ENCODE measurements at places on chromosomes 4 and X. TPM values are rescaled to one million over a fixed set of nuclear protein-coding genes. Genes with fewer than 3 reads are reported as not detected.

GLOD5 gene
- polyA plus RNA-seq = not detected

DNA sequence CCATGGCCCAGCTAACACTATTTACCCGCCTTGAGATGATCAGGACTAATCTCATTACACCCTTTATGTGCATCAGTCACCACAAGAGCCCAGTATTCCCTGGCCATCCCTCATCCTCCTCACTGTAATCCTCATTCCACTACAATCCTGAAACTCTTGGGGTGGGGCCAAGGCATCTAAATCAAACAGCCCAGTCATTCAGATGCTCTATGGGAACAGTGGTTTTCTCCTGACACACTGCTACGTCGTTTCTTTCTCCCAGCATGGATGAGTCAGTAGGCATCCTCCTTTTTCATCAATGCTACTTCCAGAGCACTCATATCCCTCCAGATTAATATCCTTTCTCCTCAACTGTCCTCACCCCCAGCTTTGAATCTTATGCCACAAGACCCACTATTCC is 5.6 kb downstream of the SDAD1 start:
- no peak for DNase-seq

MTNR1A gene
- polyA plus RNA-seq = not detected

DNA sequence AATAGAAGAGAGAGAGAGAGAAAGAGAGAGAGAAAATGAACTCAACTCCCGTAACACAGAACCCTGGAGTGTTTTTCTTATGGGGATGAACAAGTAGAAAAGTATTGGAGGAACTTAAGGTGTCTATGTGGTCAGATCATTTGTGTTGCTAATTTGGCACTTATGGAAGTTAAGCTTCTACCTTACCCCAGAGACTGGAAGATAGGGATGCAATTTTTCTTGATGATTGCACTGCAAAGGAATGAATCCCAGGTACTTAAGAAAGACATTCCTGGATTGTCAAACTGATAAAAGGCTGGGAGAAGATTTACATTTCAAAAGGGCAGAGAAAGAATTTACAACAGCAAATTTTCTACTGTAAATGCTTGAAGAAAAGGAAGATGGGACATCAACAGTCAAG is 57.2 kb downstream of the MAP9 start:
- DNase-seq = no peak

MAGEA11 gene
- polyA plus RNA-seq = not detected

DNA sequence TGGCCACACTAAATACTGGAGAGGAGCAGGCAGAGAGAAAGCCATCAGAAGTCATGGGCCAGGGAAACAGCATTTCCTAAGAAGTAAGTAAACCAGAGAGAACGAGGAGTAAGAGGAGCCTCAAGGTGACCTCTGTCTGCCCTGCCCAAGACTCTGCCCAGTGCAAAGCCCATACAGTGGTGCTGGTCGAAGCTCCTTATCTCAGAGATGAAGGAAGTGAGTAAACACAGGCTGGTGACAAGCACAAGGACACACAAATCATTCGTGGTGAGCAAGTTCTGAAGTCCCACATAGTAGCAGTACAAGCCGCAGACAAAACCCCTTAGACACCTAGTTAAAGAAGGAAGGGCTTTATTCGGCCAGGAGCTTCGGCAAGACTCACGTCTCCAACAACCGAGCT is 62.7 kb downstream of the DCTD start:
- DNase-seq = no peak

- no peak for DNase-seq
These were observed 239.7 kb downstream of the CFAP47 start for GRCh38 chrX:36159254-36159653.

TNIP3 gene
- 0.55 TPM for polyA plus RNA-seq

- no peak for DNase-seq
These were observed 46.7 kb downstream of the C4orf46 start for GRCh38 chr4:158624889-158625478.

ITIH6 gene
- polyA plus RNA-seq = not detected

APLN gene
- not detected for polyA plus RNA-seq

PFKFB1 gene
- polyA plus RNA-seq = not detected

TMEM271 gene
- polyA plus RNA-seq = not detected

RNF4 gene
- 68.0 TPM for polyA plus RNA-seq

DNA sequence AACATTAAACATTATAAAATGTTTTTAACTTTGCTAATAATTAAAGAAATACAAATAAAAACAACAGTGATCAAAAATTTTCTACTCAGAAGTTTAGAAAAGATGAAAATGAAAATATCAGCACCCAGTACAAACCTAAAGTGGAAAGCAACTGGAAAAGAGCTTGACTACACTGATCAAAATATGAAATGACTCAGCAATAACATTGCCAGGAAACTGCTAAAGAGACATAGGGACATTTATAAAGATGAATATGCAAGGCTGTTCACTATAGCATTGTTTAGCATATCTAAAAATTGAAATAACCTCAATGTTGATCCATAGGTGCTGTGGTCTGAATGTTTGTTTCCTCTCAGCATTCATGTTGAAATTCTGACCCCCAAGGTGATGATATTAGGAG is 88.5 kb upstream of the NOCT start:
- no peak for DNase-seq

TMEM131L gene
- polyA plus RNA-seq = 43.8 TPM

DNA sequence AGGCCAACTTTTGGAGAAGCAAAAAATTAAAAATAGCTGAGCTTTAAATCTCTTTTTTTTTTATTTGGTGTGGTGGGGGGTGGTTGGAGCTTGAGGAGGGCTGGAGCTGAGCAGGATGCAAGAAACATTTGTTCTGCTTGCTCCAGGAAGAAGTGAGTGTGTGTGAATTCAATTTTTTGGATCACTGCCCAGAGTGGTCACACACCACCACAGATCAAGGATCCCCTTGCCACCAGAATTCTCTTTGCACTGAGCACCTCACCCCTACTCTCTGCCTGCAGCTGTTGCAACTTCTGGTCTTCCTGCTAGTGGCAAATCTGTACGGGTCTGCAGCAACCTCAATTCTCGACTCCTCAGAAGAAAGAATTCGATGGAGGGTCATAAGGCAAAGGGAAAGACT is 19.9 kb upstream of the PLP1 start:
- DNase-seq = no peak

SSX4B gene
- not detected for polyA plus RNA-seq

- no peak for DNase-seq
These were observed 241.8 kb downstream of the FBXO8 start for GRCh38 chr4:174041555-174042105.

MGARP gene
- 0.52 TPM for polyA plus RNA-seq

DNA sequence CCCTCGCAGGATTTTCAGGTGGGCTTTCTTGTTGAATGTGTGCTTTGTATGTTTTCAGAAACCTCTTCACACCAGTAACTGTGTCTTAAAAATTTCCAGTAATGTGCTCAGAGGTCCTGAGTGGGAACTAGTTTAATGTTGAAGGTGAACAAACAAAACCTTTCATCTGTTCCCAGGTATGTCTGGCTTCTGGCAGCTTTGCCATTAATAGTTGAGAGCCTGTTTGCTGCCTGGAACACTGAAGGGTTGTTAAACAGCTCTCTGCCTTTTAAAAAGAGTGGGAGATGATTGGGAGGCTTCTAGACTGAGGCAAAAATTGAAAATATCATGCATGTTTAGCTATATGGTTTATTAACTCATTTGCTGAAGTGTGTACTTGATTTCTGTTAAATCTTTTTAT is 161.2 kb upstream of the AGTR2 start:
- DNase-seq = no peak

DNA sequence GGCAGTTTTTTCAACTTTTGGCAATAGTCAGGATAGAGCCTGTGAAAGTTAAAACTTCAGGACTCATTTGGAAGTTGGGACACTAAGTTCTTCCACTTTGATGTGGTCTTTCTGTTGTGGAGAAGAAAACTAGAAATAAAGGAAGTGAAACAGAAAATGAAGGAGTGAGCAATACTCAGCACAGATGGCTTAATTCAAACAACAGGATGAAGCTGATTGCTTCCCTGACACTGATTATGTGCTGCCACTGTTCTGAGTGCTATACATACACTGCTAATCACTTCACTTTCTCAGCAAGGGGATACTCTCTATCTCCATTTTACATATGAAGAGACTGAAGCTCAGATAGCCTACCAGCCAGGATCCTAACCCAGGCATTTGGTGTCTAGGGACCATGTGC is 235.1 kb upstream of the CPEB2 start:
- no peak for DNase-seq

DNA sequence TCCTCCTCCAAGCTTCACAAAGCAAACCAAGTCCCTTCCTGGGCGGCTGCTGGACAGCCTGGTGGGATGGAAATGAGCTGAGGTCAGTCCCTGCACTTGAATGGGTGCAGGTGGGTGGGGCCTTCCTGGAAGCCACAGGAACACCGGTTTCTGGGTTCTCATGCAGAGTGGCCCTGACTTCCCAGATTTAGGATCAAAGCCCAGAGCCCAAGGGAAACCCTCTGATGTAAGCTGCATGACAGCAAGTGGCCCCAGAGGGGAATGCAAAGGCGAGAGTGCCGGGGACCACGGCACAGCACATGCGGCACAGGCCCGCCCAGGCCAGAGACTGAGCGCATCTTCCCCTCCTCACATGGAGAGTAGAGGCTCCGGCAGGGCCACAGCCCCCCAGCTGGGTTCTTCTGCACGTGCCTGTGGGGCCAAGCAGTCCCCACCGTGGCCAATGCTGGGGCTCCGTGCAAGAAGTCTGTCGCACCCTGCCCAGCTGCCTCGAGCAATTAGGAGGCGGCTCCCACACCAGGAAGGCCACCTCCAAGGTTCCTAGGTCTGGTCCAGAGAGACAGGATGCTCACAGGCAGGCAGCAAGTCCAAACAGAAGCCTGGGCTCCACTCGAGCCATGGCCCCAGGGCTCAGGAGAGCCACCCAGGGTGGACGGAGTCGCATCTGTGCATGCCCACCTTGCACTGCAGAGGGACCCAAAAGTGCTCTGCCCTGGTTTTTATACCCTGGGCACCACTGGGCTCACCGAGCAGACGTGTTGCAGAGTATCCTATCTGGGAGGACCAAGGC is 83.0 kb downstream of the HTRA3 start:
- no peak for DNase-seq

DNA sequence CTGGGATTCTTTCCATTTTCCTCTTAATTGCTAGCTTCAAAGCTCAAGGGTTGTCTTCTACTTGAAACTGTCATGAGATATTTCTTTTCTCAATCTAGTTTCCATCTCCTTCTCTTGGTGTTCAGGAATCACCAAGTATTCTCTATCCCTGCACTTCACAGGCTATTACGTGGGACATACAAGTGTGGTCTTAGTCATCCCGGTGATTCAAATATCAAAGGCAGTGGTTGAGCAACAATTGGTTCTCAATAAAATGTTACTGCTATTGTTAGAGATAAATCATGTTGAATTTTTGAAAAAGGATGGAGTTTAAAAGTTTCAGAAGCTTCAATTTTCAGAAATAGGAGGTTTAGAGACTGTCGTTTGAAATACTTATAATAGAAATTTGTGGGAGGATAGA is 812.9 kb downstream of the FSTL5 start:
- no peak for DNase-seq

MAP7D2 gene
- polyA plus RNA-seq = not detected

- no peak for DNase-seq
These were observed 118.1 kb downstream of the SORCS2 start for GRCh38 chr4:7310451-7310850.

DNA sequence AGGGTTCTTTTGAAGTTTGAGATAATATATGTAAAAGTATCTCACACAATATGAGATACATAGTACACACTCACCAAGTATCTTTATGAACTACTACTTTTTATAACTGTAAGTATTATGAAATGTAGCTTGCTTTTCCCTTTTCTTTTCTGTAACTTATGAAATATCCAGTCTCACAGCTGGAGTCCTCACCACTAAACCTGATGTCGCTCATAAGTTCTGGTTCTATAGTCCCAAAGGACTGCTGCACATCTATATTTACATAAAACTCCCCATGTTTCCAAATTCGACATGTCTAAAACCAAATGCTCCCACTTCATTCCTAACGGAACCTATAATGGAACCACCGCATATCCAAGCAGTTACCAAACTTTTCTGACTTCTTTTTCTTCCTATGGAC is 186.5 kb upstream of the SLC7A11 start:
- no peak for DNase-seq

GRCh38 chrX:29726811-29727210 is 488.6 kb upstream of the MAGEB2 start:
- DNase-seq = no peak

GRCh38 chr4:137960371-137961050 is 281.6 kb downstream of the SLC7A11 start:
- no peak for DNase-seq

RTL9 gene
- not detected for polyA plus RNA-seq

DNA sequence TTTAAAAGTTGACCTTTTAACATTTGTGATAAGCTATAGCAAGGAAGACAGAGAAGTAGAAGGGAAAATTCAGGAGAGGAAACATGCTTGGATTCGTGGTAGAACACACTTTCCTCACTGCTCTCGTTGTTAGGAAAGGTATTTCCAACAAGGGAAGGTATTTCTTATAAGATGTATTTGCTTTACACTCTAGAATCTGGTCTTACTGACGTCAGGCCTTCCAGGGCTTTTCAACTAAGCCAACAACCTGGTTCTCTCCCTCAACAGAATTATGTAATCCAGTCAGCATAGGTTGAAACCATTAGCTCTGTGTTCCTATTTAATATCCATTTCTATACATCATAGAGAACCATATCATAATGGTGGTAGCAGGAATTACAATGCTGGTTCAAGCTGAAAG is 241.9 kb downstream of the SLC39A8 start:
- no peak for DNase-seq

DNA sequence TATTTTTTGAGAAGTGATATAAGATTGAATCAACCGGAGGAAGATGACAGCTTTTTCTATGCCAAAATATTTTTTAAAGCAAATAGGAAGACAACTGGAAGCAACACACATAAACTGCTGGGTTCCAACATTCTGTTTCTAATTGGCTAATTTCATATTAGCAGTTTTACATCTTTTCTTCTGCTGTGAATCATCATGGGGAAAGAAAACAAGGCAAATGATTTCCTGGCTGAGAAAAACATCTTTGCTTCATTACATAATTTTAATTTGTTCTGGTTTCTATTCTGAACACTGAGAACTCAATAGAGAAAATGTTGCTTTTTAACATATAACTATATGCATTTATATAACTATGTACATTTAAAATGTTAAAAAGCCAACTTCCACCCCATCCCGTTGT is 2518.5 kb downstream of the ARAP2 start:
- DNase-seq = no peak

DNA sequence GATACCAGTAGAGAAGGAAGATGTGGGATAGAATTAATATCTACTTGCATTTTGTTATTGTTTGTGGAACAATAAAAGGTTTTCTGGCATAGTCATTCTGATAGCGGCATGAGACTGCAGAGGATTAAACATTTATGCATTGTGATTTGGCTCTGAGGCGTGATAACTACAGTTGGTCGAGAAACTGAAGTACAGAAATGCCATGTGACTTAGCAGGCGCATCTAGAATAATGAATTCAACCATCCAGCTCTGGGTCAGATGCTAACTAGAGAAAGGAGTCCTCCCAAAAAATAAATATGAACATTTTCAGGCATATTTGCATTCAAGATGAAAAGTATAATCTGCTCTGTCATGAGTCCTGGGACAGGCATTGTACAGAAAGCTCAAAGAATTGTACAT is 62.8 kb downstream of the CCSER1 start:
- DNase-seq = no peak

POU4F2 gene
- not detected for polyA plus RNA-seq

MID1IP1 gene
- polyA plus RNA-seq = 27.8 TPM

- no peak for DNase-seq
These were observed 124.1 kb upstream of the IGFBP7 start for GRCh38 chr4:57234252-57234775.
